Kidney (tissue), 22 donors: ENCODE measurements at places on chromosomes 4 and X. TPM values are rescaled to one million over a fixed set of nuclear protein-coding genes. Genes with fewer than 3 reads are reported as not detected.
A peak's percentile ranks its signal among the peaks of the same experiment; 100 is the strongest.

The EDA2R gene
- 2.5 TPM for total RNA-seq

The TMPRSS11A gene
- total RNA-seq: not detected

The CCNI gene
- 314 TPM for total RNA-seq

The AADAT gene
- total RNA-seq: 2.6 TPM

The NUP62CL gene
- total RNA-seq: 9.2 TPM

The ATP7A gene
- 11.9 TPM for total RNA-seq

- no peaks in the 10 kb centered on the region for H3K27me3 ChIP-seq
- no peak overlapping the region for H3K27ac ChIP-seq
Measured at GRCh38 chr4:2621419-2621818, 85.0 kb downstream of the FAM193A start.

DNA sequence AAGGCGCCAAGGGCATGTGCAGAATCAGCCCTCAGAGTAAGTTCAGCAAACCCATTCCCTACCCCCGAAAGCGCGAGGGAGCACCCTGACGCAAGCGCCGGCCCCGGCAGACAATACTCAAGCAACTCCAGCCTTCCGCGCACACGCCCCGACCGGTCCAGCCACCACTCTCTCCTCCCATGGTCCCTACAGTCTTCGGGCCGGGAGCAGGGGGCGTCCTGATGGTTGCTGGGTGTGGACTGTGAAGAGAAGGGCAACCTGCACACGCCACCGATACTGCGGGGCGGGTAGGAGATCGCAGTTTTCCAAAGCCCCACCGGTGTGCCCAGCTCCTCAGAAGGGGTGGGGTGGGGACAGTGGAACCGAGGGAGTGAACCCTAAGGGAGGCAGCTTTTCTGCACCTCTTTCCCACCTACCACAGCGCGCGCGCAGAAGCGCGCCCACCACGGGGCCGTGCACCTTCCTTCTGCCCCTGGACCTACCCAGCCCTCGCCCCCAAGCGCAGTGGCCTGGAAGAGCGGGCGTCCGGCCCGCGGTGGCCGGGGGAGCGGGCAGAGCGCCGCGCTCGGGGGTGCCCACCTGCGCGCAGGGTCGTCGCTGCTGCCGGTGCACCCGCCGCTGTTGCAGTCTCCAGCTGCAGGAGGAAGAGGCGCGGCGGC lies 650.2 kb upstream of the DIPK2B start:
- peak; percentile 40 for DNase-seq
- no peaks in the 10 kb centered on the region for H3K36me3 ChIP-seq
- H3K27ac ChIP-seq: no peak overlapping the region
- no peaks in the 10 kb centered on the region for H3K27me3 ChIP-seq
- peak overlapping the region; percentile 61 for H3K4me3 ChIP-seq

GRCh38 chr4:90127706-90128345 lies 632 bp downstream of the CCSER1 start:
- DNase-seq: peak; percentile 62
- H3K36me3 ChIP-seq: no peaks in the 10 kb centered on the region
- no peaks in the 10 kb centered on the region for H3K27me3 ChIP-seq
- peak overlapping the region; percentile 90 for H3K27ac ChIP-seq
- H3K4me1 ChIP-seq: no peaks in the 10 kb centered on the region

DNA sequence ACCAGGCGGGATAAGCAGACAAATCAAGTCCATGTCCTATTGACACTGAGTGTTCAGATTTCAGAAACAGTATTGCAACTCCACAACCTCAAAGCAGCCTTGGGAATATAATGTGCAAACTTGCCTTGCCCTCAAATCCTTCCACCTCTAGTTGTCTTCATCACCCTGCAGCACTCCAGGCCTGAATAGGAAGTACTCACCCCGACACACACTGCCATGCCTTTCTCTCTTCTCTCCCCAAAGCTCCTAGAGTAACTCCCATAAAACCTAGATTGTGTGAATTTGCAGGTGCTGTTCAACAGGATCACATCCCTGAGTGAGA lies 19.6 kb downstream of the ACSL1 start:
- no peaks in the 10 kb centered on the region for H3K27me3 ChIP-seq
- peak overlapping the region; percentile 82 for H3K27ac ChIP-seq
- peaks cover 38% of the 10 kb centered on the region for H3K4me1 ChIP-seq
- no peak for DNase-seq

DNA sequence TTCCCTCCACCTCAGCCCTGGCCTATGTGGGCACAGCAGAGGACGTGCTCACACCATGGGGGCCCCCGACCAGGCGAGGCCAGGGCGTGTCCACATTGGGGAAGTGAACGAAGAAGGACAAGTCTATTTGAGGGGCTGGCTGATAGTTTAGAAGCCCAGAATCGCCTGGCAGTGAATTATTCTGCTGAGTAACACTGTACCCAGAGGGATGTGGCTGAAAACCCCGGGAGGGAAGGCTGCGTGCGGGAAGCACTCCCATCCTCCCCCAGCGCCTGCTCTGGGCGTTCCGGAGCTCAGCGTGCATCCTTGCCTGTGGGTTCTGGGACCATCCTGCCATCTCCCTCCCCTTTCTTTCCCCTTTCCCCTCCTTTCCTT lies 66.6 kb downstream of the TRMT44 start:
- no peaks in the 10 kb centered on the region for H3K36me3 ChIP-seq
- no peak overlapping the region for H3K27ac ChIP-seq
- no peak for DNase-seq
- H3K4me1 ChIP-seq: no peaks in the 10 kb centered on the region

- H3K36me3 ChIP-seq: no peaks in the 10 kb centered on the region
- H3K4me3 ChIP-seq: no peak overlapping the region
- DNase-seq: peak; percentile 9
- H3K27ac ChIP-seq: no peak overlapping the region
- no peaks in the 10 kb centered on the region for H3K4me1 ChIP-seq
- H3K27me3 ChIP-seq: no peaks in the 10 kb centered on the region
Measured at GRCh38 chr4:7424553-7425111, 10.1 kb downstream of the PSAPL1 start.

GRCh38 chr4:41815473-41815872 lies 66.9 kb upstream of the PHOX2B start:
- no peak overlapping the region for H3K27ac ChIP-seq
- no peaks in the 10 kb centered on the region for H3K27me3 ChIP-seq
- H3K36me3 ChIP-seq: no peaks in the 10 kb centered on the region
- no peaks in the 10 kb centered on the region for H3K4me1 ChIP-seq

DNA sequence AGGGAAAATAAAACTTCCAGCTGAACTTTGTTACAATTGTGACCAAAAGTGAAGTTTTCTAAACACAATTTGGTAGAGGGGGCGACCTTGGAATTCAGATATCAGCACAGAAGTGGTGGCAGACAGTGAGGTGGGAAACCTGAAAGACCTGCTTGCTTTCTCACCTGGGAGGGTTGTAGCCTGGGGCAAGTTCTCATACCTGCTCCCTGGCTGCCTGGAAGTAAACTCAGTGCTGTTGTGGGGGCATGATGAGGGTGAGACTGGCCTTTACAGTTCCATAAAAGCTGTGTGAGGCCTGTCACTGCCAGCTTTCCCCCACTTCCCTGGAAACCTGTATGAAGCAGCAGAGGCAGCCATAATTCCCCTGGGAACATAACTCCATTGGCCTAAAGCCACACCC lies 1180.2 kb downstream of the FAM133A start:
- H3K27ac ChIP-seq: no peak overlapping the region
- H3K4me3 ChIP-seq: no peak overlapping the region
- H3K27me3 ChIP-seq: no peaks in the 10 kb centered on the region
- no peaks in the 10 kb centered on the region for H3K4me1 ChIP-seq
- no peak for DNase-seq

DNA sequence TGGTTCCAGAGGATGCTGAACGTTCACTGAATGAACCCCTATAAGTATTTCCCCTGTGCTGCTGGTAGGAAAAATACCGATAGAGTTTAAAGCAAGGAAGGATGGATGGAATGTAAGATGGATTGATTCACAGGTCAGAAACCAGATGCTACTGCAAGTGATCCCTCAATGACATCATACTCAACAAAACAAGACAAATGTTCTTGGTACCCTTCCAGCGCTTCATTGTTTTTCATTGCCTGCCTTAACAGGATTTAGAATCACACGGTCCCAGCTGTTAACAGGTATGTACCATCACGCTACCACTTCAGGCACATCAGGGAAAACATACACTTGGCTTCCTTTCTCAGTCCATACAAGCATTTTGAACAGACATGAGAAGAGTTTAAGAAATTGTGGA lies 118.1 kb upstream of the TLR3 start:
- H3K27me3 ChIP-seq: no peaks in the 10 kb centered on the region
- no peak overlapping the region for H3K4me3 ChIP-seq
- no peak for DNase-seq
- H3K4me1 ChIP-seq: no peaks in the 10 kb centered on the region
- no peaks in the 10 kb centered on the region for H3K36me3 ChIP-seq

DNA sequence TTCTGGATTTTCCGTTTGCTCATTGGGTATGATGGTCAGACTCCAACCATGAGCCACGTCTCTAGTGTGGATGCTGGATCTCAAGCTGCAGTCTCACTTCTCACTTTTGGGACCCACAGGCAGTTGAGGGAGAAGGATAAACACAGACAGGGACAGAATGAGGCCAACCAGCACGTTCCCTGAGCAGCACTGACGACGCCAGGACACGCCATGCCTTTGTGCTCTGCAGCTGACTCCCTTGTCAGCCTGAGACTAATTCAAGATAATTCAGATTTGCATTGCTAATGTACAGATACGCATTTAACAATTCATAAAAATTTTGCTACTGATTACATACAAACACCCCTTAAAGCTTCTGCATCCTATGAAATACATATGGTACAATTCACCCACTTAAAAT lies 106.5 kb downstream of the FAM193A start:
- no peak for DNase-seq
- no peak overlapping the region for H3K4me3 ChIP-seq
- H3K4me1 ChIP-seq: no peaks in the 10 kb centered on the region

GRCh38 chr4:18180122-18180521 lies 158.6 kb upstream of the LCORL start:
- H3K36me3 ChIP-seq: no peaks in the 10 kb centered on the region
- no peak overlapping the region for H3K27ac ChIP-seq
- no peak overlapping the region for H3K4me3 ChIP-seq
- no peaks in the 10 kb centered on the region for H3K27me3 ChIP-seq

DNA sequence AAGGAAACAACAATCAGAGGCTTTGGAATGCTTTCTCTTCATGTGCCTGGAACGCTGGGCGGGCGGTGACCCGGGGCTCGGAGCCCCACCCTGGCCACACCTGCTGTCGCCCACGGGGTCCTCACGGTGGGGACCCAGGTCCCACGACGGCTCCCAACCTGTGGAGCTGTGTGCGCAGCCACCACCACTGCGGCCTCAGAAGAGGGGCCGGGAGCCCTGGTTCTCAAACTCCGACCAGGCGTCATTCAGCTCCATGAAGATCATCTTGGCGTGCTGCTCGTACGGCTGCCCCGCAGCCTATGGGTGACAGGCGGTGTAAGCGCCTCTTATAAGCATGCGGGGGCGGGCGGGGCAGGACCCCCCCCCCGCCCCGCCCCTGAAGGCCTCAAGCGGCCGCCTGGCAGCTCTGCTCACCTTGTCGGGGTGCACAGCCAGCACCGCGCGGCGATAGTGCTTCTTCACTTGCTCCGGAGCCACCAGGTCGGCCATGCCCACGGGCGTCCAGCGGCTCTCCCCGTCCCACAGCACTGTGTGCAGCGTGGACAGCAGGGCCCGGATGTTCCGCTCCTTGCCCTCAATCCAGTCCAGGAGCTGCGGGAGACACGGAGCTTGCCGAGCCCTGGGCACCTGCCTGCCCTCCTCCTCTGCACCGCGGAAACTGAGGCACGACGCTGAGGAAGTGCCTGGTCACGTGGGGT lies 23.7 kb upstream of the CPLX1 start:
- no peaks in the 10 kb centered on the region for H3K27me3 ChIP-seq
- H3K4me3 ChIP-seq: no peak overlapping the region
- no peaks in the 10 kb centered on the region for H3K4me1 ChIP-seq
- H3K36me3 ChIP-seq: peaks cover 4% of the 10 kb centered on the region

GRCh38 chr4:19776929-19777328 lies 474.8 kb upstream of the SLIT2 start:
- no peaks in the 10 kb centered on the region for H3K36me3 ChIP-seq
- no peak overlapping the region for H3K27ac ChIP-seq
- H3K4me1 ChIP-seq: no peaks in the 10 kb centered on the region
- H3K27me3 ChIP-seq: no peaks in the 10 kb centered on the region
- no peak overlapping the region for H3K4me3 ChIP-seq

DNA sequence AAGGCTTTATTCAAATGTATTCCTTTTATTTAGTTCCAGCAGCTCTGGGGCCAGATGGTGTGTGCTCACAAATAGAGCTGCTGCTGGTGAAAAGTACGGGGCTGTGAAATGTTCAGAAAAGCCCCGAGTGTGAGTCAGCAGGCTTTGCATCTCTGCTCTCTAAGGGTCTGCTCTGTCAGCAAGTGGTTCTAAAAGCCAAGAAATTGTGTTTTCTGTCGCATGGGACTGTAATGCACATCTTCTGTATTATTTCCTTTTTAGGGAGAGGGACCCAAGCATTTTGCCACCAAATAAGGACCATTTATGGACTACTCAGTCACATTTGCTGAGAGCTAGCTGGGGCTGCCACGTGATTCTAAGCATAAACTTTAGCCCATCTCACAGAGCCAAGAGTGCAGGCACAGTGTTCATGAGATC lies 82.9 kb upstream of the NHS start:
- H3K36me3 ChIP-seq: no peaks in the 10 kb centered on the region
- H3K27ac ChIP-seq: no peak overlapping the region
- H3K27me3 ChIP-seq: peaks cover 5% of the 10 kb centered on the region
- H3K4me3 ChIP-seq: no peak overlapping the region
- DNase-seq: no peak
- no peaks in the 10 kb centered on the region for H3K4me1 ChIP-seq

DNA sequence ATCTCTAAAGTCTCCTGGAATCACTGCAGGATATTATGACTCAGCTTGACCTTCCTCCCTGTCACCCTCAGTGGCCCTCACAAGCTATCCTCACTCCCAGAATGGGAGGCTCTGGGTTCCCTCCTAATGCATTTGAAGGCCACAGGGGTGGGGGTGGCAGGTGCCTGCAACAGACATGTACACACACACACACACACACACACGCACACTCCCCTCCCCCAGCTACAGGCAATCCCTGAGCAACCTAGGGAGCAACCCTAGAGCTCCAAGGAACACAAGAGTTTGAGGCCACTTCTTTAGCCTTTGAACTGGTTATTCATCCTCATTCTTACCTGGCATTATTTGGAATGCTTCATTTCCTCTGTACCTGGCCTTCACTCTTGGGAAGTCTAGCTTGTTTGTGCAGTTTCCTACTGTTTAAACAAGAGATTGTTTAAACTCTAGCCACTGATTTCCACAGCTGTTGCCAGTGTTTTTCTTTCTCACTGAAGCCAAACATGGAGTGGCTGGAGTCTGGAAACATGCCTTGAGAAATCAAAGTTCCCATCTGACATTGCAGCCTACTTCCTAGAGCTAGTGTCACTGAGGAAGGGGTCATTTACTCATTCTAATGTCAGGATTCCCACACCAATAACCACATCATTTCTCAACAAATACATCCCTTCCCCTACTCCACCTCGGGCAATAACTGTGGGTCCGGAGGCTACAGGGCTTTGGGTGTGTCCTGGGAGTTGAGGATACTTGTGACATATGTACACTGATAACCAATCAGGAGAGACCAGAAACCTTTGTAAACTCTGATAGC lies 37.7 kb downstream of the MAOA start:
- no peaks in the 10 kb centered on the region for H3K27me3 ChIP-seq
- H3K27ac ChIP-seq: no peak overlapping the region
- peaks cover 3% of the 10 kb centered on the region for H3K4me1 ChIP-seq
- no peaks in the 10 kb centered on the region for H3K36me3 ChIP-seq
- H3K4me3 ChIP-seq: no peak overlapping the region

GRCh38 chrX:14073556-14073955 lies 43.9 kb upstream of the GEMIN8 start:
- H3K4me1 ChIP-seq: no peaks in the 10 kb centered on the region
- no peak overlapping the region for H3K4me3 ChIP-seq
- H3K27ac ChIP-seq: no peak overlapping the region
- DNase-seq: no peak
- H3K27me3 ChIP-seq: peaks cover 8% of the 10 kb centered on the region
